Natural killer cell treated with Interleukin-12 subunit alpha and Interleukin-12 subunit beta and Interleukin-15 and Interleukin-18, amount 100 ng/mL, for 72 hours (primary cell): ENCODE measurements at places on chromosomes 4 and X. TPM values are rescaled to one million over a fixed set of nuclear protein-coding genes. Genes with fewer than 3 reads are reported as not detected.

Gene FAT1
- not detected for total RNA-seq

GRCh38 chr4:105990933-105991332 is 95.7 kb downstream of the NPNT start:
- H3K36me3 ChIP-seq = no peaks in the 10 kb centered on the region
- no peaks in the 10 kb centered on the region for H3K4me1 ChIP-seq

- no peak overlapping the region for H3K4me3 ChIP-seq
- H3K27me3 ChIP-seq = peaks cover 5% of the 10 kb centered on the region
- no peak overlapping the region for H3K27ac ChIP-seq
- no peaks in the 10 kb centered on the region for H3K4me1 ChIP-seq
- no peaks in the 10 kb centered on the region for H3K36me3 ChIP-seq
- no peak for DNase-seq
Observed at GRCh38 chrX:149157976-149158375, 347.1 kb downstream of the IDS start.

DNA sequence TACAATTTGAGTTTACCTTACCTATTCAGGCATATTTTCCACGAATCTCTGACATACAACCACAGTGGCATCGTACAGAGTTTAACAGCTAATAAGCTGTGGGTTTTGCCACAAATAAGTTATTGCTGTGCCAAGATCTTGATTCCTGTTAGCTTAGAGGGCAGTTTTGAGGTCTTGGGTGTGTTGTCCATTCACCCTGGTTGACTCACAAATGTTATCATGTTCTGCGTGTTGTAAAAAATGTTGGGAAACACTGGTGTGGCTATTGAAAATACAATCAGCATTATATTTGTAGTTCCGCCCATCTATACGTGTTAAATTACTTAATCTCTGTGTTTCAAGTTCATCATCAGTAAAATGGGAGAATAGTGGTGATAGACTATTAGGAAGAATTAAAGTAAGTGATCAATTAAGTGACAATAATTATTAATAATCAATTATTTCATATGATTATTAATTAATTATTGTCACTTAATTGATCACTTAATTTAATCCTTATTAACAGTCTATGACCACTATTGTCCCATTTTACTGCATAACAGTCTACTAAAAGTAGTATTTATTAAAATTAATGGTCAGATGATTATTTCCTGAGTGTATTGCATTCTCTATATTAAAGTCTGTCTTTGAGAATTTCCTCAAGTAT is 96.3 kb downstream of the TMA16 start:
- H3K27ac ChIP-seq = no peak overlapping the region
- no peaks in the 10 kb centered on the region for H3K36me3 ChIP-seq
- H3K4me1 ChIP-seq = no peaks in the 10 kb centered on the region
- no peak overlapping the region for H3K4me3 ChIP-seq

DNA sequence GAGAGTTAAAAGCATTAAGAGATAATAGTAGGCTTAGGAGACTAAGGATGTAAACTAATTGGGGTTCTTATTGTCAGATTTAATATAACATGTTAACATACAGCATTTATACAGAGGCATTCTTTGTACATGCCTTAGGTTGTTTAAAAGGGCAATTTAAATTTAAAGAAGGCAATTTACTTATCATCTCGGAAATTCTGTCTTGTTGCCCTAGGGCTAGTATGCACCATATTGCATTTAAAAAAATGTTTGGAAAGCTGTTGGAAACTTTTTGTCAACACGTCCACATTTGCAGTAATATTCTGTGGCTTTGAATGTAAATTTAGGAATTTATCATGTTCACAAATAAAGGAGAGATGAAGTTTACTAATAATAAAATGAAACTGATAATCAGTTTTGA is 25.5 kb downstream of the GALNT7 start:
- no peaks in the 10 kb centered on the region for H3K36me3 ChIP-seq
- no peaks in the 10 kb centered on the region for H3K27me3 ChIP-seq
- peaks cover 19% of the 10 kb centered on the region for H3K4me1 ChIP-seq

GRCh38 chr4:135098061-135098460 is 896.5 kb upstream of the PABPC4L start:
- no peaks in the 10 kb centered on the region for H3K36me3 ChIP-seq
- no peaks in the 10 kb centered on the region for H3K27me3 ChIP-seq
- DNase-seq = no peak
- H3K4me3 ChIP-seq = no peak overlapping the region
- no peak overlapping the region for H3K27ac ChIP-seq
- H3K4me1 ChIP-seq = no peaks in the 10 kb centered on the region
